Fibroblast of pulmonary artery (primary cell): ENCODE measurements at places on chromosomes 5 and 9.

DNA sequence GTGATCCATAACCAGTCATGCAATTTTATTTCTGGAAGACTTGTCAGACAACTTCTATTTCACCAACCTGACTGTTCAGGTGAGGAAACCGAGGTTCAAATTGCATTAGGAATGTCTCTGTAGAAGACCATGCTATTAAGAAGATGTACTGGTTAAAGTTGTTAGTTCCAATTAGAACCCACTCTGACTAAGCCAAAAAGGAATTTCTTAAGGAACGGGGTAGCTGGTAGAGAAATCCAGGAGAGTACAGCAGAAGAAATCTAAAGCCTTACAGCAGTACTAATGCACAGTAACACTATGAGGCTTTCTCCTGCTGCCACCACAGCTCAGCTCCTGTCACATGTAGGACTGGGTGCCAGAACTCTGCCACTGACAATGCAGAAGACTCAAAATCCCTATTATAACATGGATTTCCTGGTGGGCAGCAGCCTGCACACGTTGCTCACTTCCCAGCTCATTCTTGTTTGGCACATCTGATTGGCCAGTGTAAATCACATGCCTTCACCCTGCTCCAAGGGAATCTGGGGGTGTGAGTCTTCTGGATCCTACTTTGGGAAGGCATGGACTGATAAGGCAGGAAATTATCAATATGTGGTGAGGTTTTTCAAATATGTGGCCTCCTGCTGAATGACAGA lies 37.1 kb downstream of the CAST start:
- peak; percentile 40 for DNase-seq

GRCh38 chr5:15003511-15003920 lies 131.9 kb upstream of the ANKH start:
- peak; percentile 85 for DNase-seq

DNA sequence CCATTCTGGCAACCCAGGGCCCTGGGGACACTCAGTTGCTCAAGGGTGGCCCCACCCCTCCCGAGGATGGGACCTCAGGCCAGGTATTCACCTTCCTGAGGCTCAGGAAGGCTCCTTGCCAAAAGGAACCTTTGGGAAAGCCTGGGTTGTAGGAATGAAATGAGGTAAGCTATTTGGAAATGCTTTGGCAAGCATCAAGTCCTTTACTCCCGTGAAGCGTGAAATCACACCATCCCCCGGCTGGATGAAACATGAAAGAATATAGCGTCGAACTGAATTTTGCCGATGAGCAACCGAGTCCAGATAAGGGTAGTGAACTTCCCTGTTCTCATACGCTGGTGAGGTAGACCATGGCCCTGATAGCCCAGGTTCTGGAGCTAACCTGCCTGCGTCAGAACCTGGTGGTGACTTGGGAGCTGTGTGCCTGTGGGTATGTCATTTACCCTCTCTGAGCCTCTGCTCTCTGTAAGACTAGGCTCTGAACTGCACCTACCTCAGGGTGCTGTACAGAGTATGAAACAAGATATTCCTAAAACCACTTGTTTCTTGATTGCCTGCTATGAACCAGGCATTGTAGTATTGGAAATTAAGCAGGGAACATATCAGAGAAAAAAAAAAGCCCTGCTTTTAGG lies 105.3 kb upstream of the BOD1 start:
- DNase-seq = no peak

GRCh38 chr9:88593537-88594185 lies 58.7 kb downstream of the NXNL2 start:
- DNase-seq = peak; percentile 81

DNA sequence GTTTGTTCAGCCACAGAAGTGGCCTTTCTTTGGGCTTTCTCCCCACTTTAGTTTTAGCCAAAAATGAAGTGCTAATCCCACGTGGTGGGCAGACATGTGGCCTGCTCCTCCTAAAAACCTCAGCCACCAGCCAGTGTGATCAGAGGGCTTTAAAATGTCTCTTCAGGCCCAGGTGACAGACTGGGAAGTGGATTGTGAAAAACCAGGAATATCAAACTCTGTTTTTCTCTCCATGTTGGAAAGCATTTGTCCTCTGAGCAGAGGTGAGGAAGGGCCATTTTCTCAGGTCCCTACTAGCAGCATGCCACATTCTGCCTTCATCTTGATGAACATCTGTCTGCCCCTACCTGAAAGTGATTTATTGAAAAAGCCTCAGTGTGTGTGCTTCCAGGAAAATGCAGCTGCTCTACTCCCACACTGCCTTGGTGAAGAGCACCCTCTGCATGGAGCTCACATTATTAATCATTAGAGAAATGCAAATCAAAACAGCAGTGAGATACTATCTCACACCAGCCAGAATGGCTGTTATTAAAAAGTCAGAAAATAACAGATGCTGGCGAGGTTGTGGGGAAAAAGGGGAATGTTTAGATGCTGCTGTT lies 181.2 kb upstream of the DMAC1 start:
- DNase-seq = no peak

- peak; percentile 75 for DNase-seq
Observed at GRCh38 chr5:155082401-155082800, 68.8 kb downstream of the KIF4B start.

- DNase-seq = peak; percentile 50
Observed at GRCh38 chr9:36141288-36141687, 4.8 kb downstream of the GLIPR2 start.

DNA sequence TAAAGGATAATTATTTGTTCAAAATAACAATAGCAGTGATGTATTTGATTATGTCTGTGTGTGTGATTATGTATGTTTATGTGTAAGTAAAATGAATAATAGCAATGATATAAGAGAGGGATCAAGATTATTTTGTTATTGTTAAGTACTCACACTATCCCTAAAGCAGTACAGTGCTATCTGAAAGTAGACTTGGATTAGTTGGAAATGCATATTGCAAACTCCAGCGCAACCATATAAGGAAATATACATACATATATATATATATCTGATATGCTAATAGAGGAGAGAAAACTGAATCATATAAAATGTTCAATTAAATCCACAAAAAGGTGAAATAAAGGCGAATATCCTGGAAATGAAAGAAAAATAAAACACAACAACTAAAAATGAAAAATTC lies 268.4 kb downstream of the HINT1 start:
- no peak for DNase-seq

- DNase-seq = peak; percentile 95
Observed at GRCh38 chr9:91131433-91131839, 230.3 kb downstream of the AUH start.
